ENCODE measurements at places on chromosomes 6 and 20.

DNA sequence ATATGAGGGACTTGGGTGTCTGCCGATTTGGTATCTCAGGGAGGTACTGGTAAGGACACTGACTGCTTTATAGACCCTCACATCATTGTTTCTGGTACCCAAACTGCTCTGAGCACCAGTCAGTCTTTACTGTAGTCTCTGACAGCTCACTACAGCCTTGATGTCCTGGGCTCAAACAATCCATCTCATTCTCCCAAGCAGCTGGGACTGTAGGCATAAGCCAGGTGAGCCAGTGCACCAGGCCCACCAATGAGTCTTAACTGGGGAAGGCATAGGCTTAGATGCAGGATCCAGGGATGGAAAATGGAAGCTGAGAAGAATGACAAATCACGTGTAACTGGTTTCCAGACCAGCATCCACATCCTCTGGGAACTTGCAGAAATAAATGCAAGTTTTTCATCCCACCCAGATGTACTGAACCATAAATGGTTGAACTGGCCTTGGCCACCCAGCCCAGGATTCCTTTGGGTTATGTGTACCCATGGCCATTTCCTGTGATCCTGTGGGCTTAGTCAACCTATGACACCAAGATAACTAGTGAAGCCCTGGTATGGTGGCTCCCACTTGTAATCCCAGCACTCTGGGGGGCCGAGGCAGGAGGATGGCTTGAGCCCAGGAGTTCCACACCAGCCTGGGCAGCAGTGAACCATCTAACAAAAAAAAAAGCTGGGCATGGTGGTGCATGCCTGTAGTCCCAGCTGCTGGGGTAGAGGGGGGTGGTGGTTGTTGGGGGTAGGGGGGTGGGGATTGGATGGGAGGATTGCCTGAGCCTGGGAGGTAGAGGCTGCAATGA lies 5.8 kb downstream of the TUBB start:
- DNase-seq = peak; percentile 37

- DNase-seq = peak; percentile 33
Measured at GRCh38 chr6:113684382-113684901, 172.7 kb upstream of the MARCKS start.

- no peak for DNase-seq
Measured at GRCh38 chr6:150549007-150549406, 50.7 kb upstream of the PLEKHG1 start.

DNA sequence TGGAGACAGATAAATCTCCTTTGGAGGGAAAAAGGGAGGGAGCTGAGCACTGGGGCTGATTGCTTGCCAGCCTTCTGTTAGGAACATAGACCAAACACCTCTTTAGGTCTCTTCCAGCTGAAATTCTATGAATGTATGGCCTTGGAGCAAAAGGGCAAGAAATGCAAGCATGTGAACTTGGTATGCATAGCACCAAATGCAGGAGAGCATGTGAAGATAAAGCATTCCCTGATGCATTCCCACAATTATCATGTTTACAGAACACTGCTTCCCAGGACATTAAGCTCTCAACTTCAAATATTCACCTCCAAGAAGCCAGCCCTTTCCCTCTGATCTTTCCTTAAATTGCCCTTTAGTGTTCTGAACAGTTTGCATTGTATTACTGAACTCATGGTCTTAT lies 15.6 kb downstream of the RIPOR2 start:
- no peak for DNase-seq

DNA sequence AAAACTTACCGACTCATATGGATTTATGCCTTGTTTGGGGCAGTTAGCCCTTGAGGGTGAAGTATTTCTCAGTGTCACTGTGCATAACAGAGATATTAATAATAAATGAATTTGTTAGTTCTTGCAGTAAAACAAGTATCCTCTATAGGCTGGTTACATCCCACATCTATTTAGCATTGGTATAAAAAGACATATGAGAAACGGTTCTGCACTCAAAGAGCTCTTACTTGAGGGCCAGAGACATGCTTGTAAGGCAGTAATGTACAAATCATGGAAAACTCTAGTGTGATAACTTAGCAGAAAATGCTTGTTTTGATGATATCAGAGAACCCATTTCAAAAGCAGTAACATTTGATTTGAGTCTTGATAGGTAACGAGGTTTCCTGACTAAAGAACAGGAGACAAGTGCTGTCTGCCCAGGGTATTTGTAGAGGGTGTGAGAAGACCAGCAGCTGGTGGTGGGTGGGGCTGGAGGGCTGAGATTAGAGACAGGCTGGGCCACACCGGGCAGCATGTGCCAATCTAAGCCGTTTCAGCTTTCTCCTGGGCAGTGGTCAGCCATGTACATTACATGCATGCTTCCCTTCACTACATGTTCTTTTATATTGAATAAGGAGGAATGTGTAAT lies 46.3 kb downstream of the TULP4 start:
- DNase-seq = no peak

DNA sequence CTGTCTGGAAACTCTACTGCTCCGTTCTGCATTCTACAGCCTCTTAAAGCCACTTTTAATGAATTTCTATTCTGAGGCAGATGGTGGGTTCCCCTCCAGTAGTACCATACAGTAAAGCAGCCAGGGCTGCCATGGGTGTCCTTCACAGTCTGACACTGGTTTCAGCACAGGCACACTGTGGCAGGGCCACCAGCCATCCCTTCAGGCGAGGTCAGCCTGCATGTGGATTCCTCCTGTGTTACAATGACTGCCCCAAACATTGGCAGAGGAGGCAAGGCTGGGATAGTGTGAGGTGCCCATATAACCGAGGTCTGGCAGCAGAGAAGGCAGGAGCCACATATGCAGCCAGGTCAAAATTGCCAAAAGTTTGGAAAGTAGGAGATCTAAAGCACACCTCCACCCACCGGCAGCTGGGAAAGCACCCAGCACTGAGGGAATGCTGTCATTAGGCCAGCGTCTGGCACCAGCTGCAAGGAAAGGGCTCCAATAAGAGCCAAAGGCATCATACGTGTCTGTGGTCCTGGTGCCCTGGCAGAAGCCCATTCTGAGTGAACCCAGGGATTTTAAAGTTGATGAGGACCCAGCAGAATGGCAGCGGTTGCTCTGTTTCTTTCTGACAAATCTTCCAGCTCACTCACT lies 24.0 kb downstream of the STK35 start:
- no peak for DNase-seq

DNA sequence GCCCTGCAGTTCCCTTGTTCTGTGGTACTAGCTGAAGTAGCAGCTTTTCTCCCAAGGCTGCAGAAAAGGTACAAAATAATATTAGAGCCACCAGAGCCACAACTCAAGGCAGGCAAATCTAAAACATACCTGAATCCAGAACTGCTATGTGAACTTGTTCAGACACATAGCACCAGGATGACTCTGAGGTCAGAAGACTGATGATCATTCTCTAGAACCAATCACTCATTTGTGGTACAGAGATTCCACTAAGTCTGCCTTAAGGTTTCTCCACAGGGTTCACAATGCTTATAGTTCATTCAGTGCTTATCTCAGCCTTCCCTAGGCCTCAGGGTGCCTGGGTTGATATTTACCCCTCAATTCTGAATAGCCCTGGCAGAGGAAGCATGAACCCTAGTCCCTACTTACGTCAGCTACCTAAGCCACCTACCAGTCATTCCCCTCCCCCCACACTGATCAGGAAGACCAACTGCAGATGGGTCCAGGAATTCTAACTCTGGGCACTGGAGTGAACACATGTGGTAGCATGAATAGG lies 140.9 kb upstream of the MOCS1 start:
- no peak for DNase-seq

DNA sequence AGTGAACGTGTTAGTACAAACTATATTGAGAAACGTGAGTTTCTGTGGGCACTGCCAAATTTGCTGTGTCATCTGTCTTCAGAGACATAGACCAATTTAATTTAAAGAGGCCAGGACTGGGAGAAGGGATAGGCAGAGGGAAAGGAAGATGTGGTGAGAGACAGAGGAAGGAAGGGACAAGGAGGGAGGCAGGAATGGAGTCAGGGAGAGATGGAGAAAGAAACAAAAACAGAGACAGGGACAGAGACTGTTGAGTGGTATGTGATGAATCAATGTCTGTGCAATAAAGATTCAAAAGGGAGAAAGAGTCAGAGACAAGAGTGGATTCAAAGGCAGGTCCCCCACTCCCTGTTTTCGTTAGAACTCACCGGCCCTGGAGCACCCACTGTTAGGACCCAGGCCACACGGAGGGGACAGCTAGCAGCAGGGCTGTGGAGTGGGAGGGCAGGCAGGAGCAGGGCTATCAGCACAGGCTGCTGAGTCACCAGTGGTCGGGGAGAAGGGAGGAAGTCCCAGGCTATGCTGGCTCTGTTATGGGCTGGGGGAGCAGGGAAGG lies 51.6 kb upstream of the CHD6 start:
- DNase-seq = no peak

GRCh38 chr6:17866876-17867444 lies 120.5 kb downstream of the KIF13A start:
- DNase-seq = peak; percentile 68

GRCh38 chr6:166005401-166005943 lies 162.2 kb downstream of the TBXT start:
- peak; percentile 71 for DNase-seq

DNA sequence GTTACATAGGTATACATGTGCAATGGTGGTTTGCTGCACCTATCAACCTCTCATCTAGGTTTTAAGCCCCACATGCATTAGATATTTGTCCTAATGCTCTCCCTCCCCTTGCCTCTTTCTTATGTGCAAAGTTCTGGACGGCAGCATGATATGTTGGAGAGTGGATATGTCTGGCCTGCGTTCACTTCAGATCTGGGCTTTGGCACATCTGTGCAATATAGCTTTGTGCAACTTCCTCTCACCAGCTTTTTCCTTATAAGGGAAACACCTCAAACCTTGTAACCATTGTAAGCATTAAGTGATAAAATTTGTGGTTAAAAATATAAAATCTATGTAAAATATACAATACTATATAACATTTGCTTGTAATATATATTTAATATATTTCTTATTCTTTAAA lies 288.0 kb downstream of the PHACTR1 start:
- no peak for DNase-seq

DNA sequence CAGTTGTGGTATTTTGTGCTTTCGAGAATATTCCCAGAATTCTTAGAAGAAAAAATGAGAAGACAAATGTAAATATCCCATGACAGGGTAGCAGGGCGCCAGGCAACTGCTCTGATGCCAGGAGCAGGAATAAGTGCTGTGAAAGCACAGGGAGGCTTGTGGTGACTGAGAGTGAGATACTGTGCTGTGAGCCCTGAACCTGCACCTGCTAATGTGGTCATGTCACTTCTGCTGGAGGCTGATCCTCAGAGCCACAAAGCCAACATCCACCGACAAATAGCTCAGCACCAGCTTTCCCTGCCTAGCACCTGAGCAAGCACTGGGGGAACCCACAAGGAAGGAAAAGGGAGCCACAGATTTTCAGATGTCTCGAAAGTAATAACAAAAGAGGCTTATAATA lies 368.6 kb upstream of the CDH4 start:
- DNase-seq = no peak

DNA sequence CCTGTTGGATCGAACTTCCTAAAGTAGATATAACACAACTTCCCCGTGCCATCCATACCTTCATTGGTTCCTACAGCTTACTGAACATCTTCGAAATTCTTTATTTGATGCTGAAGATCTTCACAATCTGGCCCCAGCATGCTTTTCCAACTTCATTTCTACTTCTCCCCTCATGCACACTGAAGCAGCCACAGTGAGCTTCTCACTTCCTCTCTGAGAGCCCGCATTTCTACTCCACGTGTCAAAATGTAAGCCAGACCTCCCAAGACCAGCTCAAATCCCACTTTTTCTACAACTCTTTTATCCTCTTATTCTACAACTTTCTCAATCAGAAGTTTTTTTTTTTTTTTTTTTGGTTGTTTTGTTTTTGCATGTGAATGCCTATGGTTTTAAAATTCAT lies 254.7 kb downstream of the GMPR start:
- no peak for DNase-seq

DNA sequence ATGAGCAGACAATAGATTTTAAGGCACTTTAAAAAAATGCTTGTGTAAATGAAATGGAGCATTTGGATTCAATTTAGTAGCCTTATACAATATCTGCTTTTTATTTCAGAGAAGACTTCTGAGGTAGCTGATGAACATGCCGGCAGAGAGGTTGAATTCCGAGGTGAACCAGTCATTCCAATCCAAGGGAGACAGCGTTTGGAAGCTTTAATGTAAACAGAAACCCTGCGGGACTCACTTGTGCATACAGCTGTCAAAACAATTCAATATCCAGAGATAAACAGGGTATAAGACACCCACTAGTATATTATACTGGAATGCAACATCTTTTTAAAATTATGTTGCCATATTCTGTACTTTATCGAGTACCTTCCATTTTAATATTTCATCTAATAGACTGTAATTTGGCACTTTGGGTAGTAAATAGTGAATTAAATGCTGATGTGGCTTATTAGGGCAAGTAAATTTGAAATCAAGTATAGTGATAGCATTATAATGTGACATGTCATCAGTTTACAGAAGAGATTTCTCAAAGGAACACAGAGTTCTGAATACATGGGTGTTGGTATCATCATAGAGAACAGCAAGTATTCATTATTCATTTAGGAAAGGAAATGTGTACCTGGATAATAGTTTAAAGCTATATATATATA lies 347.7 kb downstream of the PRKN start:
- peak; percentile 70 for DNase-seq

- DNase-seq = no peak
Measured at GRCh38 chr20:32909896-32910571, 51.3 kb downstream of the EFCAB8 start.

- DNase-seq = no peak
Measured at GRCh38 chr6:41587131-41587879, 41.1 kb downstream of the FOXP4 start.

GRCh38 chr20:6575912-6576401 lies 191.5 kb upstream of the BMP2 start:
- DNase-seq = peak; percentile 79

DNA sequence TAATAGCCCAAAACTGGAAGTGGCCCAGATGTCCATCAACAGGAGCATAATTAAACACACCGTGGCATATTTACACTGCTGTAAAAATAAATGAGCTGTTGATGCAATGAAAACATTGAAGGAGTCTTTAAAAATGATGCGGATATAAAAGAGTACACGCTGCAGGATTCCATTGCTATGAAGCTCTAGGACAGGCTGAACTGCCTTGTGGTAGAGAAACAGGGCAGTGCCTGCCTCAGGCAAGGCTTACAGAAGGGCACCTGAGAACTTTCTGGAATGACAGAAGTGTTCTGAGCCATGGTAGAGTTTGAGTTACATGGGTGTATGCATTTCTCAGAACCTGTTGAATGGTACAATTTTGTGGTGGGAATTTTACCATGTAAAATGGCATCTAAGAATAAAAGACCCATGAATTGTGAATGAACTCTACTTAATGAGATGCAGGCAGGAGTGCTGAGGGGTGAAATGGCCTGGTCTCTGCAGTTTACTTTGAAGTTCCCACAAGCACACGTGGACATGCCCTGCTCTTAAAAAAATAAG lies 45.3 kb upstream of the RIN2 start:
- no peak for DNase-seq

DNA sequence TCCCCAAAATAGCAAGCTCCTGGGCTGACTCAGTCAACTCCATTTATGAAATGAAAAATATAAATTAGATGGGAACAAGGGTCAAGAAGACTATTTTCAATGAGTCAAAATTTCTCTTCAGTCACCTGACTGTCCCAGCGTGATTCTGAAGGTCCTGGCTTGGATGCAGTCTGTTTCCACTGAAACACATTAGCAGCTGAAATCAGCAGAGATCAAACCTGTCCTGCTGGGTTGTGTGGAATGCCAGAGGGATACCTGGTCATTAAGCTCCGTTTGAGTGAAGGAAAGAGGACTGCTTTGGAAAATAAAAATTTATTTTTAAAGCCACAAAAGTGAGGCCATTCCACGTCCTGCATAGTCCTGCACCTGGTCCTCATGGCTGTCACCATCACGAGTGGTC lies 37.4 kb downstream of the PXDC1 start:
- DNase-seq = no peak

Measured in choroid plexus epithelial cell (primary cell).